Stimulated activated CD8-positive, alpha-beta memory T cell treated with anti-CD3 and anti-CD28 coated beads, Interleukin-12 subunit alpha, Interleukin-12 subunit beta, amount 100 ng/mL, for 4 hours (primary cell): ENCODE measurements at places on chromosomes 5 and 9.

GRCh38 chr9:76866689-76867088 lies 39.2 kb downstream of the PRUNE2 start:
- no peak for DNase-seq

DNA sequence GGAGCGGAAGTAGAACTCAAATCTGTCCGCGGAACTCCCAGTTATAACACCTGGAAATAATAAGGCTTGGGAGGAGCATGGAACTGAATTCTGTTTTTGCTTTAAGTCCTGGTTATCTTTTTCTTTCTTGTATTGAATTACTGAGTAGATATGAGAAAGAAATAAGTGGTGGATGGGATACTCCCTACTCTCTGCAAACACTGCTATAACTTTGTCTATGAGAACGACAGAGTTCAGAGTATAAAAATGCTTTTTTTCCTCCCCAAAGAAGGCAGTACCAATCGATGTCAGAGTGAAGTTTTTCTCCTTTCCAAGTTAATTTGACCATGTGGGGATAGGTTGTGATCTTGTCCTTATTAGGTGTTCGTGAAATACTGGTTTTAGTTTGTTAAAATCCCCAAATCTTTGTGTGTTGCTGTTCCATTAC lies 1.2 kb downstream of the RIC1 start:
- DNase-seq: no peak

- DNase-seq: no peak
Observed at GRCh38 chr9:110101531-110102161, 106.3 kb downstream of the C9orf152 start.

GRCh38 chr5:67409126-67409777 lies 212.7 kb upstream of the CD180 start:
- DNase-seq: no peak

DNA sequence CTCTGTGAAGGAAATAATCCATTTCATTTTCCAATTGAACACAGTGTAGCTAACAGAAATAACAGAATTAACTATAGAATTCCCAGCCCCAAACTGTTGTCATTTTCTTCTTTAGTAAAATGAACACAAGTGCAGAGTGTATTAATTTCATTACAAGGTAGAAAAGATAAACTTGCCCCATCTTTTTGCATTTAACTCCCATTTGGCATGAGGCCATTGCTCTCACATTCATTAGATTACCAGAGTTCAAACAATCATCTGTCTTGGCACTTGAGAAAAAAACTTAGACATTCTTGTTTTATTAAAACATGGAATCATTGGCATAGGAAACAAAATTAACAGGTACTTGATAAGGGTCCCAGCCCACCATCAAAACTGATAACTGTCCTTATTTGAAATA lies 821.5 kb upstream of the C9orf72 start:
- DNase-seq: no peak

DNA sequence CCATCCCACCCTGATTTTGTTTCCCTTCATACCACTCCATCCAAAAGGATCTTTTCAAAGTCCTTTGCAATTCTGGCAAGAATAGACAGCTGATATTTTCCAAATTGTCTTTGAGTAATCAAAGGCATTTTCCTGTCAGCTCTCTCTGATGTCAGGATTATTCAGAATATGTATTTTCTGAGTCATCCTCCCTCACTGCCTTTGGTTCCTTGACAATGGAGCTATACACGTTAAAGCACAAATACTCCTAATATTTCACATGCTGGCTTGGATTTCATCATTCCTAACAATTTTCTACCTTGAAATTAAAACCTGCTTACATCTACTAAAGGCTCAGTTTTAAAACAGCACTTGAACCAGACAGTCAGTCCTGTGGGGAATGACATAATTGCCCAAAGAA lies 379.4 kb downstream of the GADD45G start:
- no peak for DNase-seq

- DNase-seq: no peak
Observed at GRCh38 chr9:29798599-29798998, 2225.3 kb upstream of the C9orf72 start.

- no peak for DNase-seq
Observed at GRCh38 chr5:91469517-91470165, 86.5 kb upstream of the ARRDC3 start.

GRCh38 chr5:113917997-113918396 lies 404.5 kb downstream of the YTHDC2 start:
- DNase-seq: no peak

DNA sequence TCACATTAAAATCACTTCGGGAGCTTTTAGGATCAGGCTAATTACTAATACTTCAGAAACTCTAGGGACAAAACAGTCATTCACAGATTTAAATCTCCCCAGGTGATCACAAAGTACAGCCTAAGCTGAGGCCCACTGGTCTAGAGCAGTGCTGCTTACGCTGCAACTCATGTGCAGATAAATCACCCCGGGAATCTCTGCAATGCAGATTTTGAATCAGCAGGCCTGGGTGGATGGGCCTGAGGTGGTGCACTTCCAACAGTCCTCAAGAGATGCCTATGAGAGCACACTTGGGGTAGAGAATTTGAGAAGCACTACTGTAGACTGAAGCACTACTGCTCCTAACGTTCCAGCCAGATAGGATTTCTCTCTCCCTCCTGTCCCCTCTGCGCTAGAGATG lies 28.4 kb downstream of the CSF1R start:
- no peak for DNase-seq

- DNase-seq: no peak
Observed at GRCh38 chr5:73619606-73620333, 6.2 kb upstream of the ARHGEF28 start.

- DNase-seq: no peak
Observed at GRCh38 chr9:7360513-7360912, 439.1 kb downstream of the DMAC1 start.

DNA sequence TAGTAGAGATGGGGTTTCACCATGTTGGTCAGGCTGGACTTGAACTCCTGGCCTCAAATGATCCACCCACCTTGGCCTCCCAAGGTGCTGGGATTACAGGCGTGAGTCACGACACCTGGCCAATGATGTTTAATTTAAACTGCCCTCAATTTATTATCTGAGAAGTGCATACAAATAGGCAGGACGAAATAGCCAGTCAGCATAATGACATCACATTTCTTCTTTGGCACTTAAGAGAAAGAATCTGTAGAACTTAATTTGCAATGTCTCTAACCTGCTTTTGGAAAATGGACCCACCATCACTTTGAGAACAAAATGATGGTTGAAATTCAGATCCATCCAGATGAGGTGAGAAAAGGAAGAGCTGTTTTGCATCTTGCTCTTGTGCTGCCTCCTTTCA lies 52.5 kb upstream of the ZNF608 start:
- no peak for DNase-seq

GRCh38 chr9:99621040-99621439 lies 200.6 kb upstream of the NR4A3 start:
- no peak for DNase-seq

DNA sequence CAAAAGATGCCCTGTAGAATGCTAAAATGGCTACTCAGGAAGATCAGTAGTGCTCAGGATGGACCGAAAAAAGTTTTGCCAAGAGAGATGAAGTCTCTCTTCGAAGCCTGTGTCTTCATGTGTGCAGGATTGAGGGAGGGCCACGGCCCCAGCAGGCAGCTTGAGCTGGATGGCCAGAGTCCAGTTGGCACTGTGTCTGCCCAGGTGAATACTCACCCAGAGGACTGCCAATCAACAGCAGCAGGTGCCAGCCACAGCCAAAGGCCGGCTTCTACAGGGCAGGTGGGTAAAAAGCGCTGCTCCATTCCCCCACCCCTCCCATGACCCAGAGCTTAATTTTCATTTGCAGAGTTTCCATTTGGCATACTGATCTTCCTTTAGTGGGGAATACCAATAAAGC lies 287.9 kb upstream of the ZNF608 start:
- no peak for DNase-seq

DNA sequence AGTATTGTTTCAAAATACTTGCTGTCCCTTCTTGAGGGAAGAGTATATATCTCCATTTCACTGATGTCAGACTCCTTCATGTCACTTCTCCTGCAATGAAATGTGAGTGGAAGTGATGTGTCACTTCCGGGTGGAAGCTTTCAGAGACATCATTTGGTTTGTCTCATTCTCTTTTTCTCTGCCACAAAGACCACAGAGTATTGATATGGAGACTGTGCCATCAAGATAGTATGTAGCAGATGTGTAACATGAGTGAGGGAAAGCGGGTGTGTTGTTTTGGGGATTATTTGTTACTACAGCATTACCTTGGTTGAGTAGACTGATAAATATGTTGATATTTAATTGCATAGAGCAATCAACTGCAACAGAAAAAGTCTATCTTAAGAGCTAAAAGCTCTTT lies 169.8 kb downstream of the FBXL7 start:
- no peak for DNase-seq

DNA sequence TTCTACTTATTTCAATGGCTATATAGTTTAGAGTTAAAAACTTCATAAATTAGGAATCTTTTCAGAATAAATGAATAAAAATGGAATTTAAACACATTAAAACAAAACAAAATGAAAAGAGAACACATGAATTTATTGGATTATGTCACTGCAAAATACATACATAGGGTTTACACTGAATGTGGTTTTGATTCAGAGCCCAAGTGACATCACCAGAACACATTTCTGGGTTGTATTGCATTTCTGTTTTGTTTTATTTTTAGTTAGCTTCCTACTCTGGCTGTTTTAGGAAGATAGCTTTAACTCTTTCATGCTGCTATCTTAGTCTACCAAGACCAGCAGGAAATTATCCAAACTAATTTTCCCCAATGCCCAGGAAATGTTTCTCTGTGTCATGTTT lies 1935.0 kb downstream of the EFNA5 start:
- no peak for DNase-seq

- DNase-seq: no peak
Observed at GRCh38 chr5:146799231-146799630, 79.3 kb downstream of the PPP2R2B start.

DNA sequence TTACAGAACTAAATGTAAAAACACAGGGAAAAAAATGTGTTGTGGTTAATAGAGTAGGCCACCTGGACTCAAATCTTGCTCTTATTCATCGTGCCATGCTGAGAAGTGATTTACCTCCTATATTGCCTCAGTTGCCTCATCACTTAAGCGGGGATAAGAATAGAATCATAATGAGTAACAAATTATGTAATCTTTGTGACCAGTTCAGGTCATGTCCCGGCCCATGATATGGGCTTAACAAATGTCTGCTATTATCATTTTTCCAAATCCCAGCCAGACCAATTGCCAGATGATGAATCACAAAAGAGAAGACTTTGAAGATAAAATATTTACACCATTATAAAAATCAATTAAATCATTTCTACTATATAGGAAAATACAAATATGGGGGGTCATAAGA lies 89.8 kb downstream of the CDH6 start:
- no peak for DNase-seq

- no peak for DNase-seq
Observed at GRCh38 chr5:175728885-175729828, 71.3 kb downstream of the HRH2 start.

- DNase-seq: no peak
Observed at GRCh38 chr9:98912450-98912849, 31.3 kb upstream of the COL15A1 start.

GRCh38 chr9:97980479-97980803 lies 2.7 kb upstream of the ANP32B start:
- DNase-seq: no peak

DNA sequence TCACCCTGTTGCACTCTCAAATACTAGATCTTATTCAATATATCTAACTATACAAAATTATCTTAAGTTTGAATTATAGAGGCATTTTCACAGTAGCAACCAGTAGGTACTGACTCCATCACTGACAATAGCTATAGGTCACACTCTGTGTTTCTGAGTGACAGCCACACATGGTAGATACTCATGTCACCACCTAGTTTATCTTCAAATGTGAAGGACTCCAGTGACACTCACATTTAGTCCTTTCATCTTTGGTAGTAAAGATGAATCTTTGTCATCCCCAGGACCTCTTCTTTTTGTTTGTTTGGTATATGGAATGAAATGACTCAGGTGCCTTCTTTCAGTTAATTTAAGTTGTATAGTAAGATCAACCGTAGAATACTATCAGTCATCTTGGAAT lies 102.5 kb upstream of the DHFR start:
- DNase-seq: no peak

DNA sequence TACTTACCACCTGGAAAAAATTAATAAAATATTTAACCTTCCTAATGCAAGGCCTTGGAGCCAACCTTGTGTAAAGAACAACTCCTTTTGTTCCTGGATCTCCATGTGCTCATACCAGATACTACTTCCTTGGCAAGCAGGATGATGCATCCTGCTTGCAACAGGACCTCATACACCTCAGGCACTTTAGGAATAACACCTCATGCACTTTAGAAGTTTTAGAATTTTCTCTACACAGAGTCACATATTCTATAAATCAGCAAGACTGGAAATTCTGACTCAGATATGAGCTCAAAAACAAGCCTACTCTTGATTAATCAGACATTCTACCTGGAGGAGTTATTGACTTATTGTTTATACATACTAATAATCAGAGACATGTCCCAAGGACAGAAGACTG lies 209.6 kb upstream of the CDH10 start:
- no peak for DNase-seq

DNA sequence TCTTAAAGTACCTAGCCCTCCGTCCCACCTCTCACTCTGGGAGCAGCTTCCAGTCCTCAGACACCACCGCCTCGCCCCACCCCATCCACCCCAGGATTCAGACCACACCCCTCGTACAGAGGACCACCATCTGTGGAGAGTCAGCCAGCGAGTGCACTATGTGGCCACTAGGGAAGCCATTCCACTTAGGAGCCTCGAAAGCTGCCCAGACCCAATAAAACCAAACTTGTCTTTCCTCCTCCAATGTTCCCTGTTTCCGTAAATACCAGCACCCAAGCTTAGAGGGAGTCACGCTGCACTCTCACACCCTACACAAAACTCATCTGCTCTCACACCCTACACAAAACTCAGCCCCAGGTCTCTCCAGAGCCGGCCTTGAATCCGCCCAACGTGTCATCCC lies 1.9 kb downstream of the GCNT4 start:
- DNase-seq: no peak

DNA sequence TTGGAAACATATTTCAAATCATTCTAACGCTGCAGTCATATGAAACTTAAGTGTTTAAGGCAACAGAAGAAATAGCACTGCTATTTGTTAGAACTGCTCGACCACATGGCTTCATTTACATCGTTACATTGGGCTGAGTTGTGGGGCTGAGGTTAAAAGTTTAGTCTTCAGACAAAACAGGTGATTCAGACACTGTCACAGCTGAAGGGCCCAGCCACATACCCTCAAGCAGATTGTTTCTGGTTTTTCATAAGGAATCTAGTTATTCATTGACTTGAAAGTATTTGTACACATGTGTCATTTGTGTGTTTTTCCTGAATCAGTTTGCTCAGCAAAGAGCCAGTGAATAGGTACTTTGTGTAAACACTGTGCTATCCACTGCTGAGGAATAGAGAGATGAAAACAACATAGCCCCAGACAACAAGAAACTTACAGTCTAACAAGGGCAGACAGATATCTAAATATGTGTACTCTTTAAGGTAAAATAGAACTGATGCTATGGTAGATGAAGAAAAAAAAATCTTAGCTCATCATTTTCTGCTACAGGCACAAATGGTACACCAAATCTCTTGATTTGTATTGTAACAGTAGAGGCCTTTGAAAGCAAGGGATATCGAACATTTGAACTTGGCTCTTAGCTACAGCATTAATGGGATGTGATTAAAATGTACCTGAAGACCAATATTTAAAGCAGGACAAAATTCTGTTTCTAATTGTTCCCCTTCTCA lies 357.6 kb upstream of the RPS23 start:
- DNase-seq: no peak
